NK-92 treated with Interleukin-12 subunit alpha and Interleukin-12 subunit beta, amount 100 ng/mL, for 24 hours (cell line): ENCODE measurements at places on chromosomes 4 and X.

DNA sequence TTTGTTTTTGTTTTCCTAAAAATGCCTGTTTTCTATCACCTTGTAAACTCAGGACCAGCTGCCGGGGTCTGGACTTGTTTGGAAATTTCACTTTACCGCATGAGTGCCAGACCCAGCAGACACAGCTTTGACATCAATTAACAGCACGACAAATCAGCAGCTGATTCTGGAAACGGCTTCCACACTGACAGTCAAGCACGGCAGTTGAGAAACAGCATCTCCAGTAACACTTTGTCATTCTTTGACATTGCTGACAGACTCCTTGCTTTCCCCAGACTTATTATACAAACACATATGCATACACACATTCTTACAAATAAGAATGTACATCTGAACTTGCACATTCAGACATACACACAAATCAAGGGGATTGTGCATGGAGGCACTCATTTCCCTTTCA lies 1017.6 kb upstream of the HS3ST1 start:
- DNase-seq: no peak

DNA sequence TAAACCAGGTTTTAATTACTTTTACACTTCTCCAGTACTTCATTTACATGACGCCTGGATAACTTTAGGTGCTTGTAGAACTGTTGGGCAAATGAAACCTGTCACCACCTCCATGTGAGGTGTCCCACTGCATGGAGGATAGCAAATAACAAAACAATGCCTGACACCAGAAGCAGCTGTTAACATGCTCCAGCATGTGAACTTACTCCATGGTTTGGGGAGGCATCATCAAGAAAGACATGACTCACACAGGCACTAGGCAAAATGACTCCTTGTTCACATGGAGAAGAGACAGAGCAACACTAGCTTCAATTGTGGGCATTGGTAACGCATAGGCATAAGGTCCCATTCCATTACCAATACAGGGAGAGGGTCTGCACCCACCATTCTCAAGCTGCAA lies 198.1 kb upstream of the F9 start:
- DNase-seq: no peak

DNA sequence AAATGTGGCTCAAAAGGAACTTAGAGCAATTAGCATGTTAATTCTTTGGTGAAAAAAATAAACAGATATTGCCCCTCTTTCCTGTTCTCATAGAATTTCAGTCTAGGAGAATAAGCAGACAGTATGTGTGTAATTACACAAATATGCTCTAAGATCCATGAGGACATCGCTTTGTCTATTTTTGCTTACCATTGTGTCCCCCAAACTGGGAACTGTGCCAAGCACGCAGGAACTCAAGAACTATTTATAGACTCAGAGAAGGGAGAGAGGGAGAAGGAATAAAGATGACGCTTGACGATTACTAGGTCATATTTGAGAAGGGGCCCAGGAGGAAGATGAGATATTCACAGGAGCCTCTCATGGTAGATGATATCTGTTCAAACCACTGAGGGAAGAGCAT lies 692.6 kb downstream of the RAB28 start:
- DNase-seq: no peak

DNA sequence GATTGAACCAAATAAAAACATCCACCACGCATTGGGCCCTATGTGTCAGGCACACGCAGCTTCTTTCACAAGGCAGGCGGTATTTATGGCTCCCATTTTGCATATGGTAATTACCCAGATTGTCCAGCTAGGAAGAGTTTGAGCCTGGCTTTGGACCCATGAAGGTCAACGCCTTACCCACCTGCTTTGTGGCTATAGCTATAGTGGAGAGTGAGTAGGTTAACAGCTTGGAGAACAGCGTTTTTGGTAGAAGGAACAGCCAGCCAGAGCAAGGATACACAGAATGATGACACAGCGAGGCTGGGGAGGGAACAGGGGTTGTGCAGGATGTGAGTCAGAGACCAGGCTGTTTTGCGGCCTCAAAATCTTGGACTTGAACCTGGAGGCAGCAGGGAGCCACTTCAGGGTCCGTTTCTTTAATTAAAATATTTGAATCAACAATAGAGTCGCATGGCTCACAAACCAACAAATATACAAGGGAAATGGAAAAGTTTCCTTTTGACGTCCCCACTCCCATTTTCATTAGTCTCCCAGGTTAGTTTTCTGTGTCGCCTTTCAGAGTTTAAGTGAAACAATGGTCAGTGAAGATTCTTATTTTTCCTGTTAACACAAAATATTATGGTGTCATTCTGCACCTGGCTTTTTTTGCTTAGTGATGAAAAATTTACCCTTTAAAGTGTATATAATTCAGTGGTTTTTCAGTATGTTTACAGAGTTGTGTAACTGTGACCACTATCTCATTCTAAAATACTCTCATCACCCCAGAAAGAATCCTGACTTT lies 118.2 kb upstream of the STX18 start:
- no peak for DNase-seq

DNA sequence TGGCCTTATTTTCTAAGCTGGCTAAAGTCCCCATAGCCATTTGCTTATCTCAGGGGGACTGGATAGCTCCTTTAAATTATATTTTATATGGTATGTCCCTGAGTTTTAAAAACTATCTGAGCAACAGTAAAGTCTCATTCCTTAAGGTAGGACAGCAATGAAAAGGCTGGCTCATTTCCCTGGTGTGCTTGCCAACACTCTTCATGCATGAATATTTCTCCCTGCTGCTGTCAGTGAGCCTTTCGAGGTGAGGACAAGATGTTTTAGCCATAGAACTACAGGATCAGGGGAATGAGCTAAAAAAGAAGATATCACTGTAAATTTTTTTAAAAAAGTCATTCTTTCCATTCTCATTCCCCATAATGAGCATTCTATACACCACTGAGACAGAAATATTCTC lies 427.3 kb upstream of the FAM241A start:
- no peak for DNase-seq

DNA sequence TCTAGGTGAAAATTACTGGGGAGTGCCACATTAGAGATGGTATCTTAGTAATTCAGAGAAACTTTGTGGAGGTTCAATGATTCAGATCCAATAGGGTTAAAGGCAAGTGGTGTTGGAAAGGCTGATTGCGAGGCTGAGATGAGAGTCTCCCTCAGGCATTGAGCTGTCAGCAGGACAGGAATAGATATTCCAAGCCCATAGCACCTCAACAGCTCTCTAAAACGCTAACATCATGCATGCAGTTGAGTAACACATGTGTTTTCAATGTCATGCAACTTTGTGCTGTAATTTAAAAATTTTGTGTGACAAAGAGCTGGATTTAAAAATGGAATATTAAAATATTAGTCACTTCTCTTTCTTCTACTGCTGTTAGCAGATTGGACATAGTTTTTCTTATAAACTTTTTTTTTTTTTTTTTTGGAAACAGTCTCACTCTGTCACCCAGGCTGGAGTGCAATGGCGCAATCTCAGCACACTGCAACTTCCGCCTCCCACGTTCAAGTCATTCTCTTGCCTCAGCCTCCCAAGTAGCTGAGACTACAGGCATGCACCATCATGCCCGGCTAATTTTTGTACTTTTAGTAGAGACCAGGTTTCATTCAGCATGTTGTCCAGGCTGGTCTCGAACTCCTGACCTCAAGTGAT lies 173.5 kb upstream of the C1QTNF7 start:
- DNase-seq: no peak

- DNase-seq: no peak
Measured at GRCh38 chrX:73683236-73683859, 120.4 kb downstream of the CHIC1 start.

GRCh38 chr4:130028552-130028951 lies 932.6 kb downstream of the C4orf33 start:
- DNase-seq: no peak

DNA sequence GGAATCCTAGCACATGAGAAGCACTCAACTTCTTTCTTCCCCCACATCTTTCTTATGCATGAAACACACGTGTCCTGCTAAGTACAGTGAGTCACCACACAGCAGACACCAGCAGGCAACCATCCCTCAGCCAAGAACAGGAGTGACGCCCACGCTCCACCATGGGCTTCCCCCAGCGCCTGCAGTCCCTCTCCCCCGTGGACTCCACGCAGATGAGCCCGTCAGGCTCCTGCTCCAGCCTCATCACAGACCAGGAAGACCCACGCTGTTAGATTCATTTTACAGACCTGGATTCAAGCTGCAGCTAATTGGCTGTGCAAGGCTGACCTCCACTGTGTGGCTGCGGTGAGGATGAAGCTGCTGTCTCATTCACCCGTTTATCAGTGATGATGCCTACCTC lies 16.7 kb downstream of the HMX1 start:
- DNase-seq: no peak

GRCh38 chrX:16386126-16386525 lies 218.8 kb downstream of the MAGEB17 start:
- DNase-seq: no peak

DNA sequence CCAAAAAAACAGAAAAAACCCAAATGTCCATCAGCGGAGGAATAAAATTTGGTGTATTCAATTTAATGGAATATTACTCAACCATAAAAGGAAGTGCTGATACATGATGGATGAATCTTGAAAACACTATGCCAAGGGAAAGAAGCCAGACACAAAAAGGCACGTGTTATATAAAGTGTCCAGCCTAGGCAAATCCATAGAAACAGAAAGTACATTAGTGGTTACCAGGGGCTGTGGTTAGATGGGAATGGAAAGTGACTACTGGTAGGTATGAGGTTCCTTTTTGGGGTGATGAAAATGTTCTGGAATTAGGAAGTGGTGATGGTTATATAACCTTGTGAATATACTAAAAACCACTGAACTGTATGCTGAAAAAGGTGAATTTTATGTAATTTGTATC lies 3.5 kb upstream of the CDKL2 start:
- DNase-seq: no peak

DNA sequence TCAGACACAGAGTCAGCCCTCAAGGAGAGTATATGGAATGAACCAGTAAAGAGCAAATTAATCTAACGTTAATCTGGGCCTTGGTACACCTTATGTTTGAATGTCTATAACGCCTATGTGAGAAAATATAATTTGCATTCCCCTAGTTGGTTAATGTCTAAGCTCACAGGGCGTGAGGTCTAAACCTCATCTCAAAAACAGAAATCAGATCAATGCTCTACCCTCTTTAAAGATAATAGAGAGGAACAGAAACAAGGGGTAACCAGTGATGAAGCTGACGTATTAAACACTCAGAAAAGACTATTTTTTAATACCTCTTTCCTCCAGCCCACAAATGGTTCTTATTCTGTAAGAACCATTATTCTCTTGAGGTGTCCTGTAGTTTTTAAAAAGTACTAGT lies 369.2 kb upstream of the NOCT start:
- DNase-seq: no peak

GRCh38 chr4:7784131-7784870 lies 155.4 kb downstream of the AFAP1 start:
- no peak for DNase-seq

DNA sequence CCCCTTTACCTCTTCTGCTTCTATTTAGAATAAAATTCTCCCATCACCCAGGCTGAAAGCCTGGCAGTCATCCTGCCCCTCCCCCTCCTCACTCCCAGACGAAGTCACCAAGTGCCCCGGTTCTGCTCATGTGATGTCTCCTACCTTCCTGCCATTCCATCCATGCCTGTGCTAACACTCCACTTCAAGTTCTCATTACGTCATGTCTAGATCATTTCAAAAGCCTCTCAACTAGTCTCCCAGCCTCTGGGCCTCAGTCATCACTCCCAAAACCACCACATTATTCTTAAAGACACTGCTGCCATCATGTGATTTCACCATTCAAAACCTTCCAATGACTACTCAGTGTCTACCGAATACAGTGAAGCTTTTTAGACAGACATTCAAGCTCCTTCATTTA lies 17.2 kb upstream of the HOPX start:
- DNase-seq: no peak

GRCh38 chrX:154043003-154043763 lies 23.5 kb upstream of the IRAK1 start:
- DNase-seq: no peak

- no peak for DNase-seq
Measured at GRCh38 chrX:150429594-150429993, 66.5 kb downstream of the MAMLD1 start.
